ENCODE measurements at places on chromosomes 5 and 9. TPM values are rescaled to one million over a fixed set of nuclear protein-coding genes. Genes with fewer than 3 reads are reported as not detected.

OR1J2 gene
- not detected for polyA plus RNA-seq

GRCh38 chr9:97666907-97667686 lies 30.0 kb downstream of the XPA start:
- no peak for DNase-seq

DNA sequence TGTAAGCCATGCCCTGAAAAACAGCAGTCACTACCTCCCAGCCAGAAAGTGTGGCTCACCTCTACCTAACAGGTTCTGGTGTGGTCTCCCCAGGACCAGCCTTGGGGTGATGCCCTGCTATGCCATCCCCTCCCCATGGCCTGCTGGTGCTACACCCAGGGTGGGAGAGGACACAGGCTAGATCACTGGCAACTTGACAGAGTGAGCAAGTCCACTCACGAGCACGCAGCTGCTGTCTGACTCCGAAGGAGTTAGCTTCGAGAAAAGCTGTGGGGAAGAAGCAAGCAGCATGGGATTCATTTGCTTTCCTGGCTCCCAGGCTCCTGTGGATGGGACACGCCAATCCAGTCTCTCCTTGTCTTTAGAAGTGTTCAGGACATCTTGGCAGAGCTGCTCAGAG lies 102.2 kb downstream of the COL5A1 start:
- no peak for DNase-seq

C9orf152 gene
- polyA plus RNA-seq: not detected

- no peak for DNase-seq
Measured at GRCh38 chr5:125293223-125293622, 546.8 kb upstream of the ZNF608 start.

ADGRD2 gene
- polyA plus RNA-seq: not detected

SPINK4 gene
- polyA plus RNA-seq: not detected

DNA sequence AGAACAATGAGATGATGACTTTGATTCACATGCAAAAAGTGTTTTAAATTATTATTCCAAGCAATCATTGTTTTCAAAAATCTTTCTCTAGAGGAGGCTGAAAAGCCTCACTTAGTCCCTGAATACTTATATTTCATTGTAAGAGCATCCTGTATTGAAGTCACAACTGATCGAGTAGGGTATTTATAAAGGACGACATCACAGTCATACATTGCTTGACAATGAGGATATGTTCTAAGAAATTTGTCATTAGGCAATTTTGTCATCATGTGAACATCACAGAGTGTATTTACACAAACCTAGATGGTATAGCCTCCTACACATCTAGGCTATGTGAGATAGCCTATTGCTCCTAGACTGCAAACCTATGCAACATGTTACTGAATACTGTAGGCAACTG lies 510.4 kb upstream of the RGMB start:
- no peak for DNase-seq

- DNase-seq: no peak
Measured at GRCh38 chr5:96509316-96509715, 76.3 kb upstream of the PCSK1 start.

DNA sequence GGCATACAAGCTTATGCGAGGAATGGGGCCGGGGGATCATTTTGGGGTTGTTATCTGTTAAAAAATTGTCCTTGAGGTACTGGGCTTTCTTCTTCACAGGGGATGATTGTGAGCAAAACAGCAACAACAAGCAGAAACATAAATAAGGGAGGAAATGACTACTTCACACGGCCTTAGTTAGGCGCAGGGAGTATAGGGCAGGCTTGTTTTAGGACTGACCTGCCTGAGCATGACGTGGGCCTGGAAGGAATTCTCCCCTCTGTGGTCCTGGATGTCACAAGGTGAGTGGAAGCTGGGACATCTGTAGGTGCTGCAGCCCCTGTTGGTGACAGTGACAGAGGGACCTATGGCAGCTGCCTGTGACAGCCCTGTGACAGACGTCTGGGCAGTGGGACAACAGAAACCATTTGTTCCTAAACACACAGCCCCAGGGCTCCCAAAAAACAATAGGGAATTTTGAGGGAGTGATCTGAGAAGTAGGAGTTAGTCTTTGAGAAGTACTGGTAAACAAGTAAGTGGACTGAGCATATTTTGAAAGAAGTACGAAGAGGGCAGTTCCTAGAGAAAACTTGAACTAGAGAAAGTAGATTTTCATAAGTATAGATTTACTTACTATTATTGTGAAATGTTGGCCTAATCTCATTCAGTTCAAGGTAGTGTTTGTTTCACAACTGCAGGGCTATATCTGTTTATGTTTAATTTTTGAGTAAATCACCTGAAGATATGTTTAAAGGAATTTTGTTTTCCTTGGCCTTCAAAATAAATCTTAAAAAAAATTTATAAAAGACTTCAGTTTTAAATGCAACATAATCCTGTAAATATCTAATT lies 113.1 kb downstream of the KDM4C start:
- no peak for DNase-seq

DNA sequence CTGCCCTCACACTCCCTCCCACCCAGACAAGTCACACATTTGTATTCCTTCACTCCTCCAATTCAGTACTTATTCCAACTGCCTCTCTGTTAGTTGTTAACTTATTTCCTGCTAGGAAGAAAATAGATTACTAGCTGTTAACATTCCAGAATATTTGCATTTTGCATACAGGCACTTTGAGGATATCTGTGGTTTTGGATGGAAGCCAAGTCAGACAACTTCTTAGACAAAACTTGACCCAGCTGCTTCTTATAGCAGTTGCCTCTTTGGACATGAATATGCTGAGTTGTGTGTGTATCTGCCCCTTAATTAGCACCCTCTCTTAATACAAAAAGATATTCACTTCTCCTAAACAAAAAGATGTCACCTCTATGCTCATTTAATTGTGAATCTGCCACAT lies 1280.6 kb upstream of the ACO1 start:
- no peak for DNase-seq
